WERI-Rb-1 (cell line): ENCODE measurements at places on chromosomes 16 and 17.

- DNase-seq: no peak
Measured at GRCh38 chr16:47057630-47057993, 84.1 kb upstream of the DNAJA2 start.

GRCh38 chr17:855569-855968 lies 73.4 kb downstream of the MRM3 start:
- no peak for DNase-seq

DNA sequence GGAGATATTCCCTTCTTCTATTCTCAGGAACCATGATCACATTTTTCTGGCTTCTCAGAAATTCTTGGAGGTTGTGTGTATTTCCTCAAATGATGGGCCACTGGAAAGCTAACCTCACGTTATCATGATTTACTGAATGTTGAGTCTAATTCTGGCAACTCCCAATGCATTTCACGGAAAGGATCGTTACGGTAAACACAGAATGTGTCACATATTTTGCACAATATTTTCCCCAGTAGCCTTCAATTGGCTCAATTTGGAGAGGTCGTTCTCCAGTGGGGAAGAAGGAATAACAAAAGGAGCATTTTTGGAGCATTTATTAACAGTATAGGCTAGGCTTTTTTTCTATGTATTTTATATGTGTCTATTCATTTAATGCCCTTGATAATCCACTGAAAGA lies 450.3 kb downstream of the HAPSTR1 start:
- no peak for DNase-seq

- DNase-seq: no peak
Measured at GRCh38 chr17:82570277-82570676, 50.7 kb downstream of the FOXK2 start.
